ENCODE measurements at places on chromosomes 7 and 10. TPM values are rescaled to one million over a fixed set of nuclear protein-coding genes. Genes with fewer than 3 reads are reported as not detected.

DNA sequence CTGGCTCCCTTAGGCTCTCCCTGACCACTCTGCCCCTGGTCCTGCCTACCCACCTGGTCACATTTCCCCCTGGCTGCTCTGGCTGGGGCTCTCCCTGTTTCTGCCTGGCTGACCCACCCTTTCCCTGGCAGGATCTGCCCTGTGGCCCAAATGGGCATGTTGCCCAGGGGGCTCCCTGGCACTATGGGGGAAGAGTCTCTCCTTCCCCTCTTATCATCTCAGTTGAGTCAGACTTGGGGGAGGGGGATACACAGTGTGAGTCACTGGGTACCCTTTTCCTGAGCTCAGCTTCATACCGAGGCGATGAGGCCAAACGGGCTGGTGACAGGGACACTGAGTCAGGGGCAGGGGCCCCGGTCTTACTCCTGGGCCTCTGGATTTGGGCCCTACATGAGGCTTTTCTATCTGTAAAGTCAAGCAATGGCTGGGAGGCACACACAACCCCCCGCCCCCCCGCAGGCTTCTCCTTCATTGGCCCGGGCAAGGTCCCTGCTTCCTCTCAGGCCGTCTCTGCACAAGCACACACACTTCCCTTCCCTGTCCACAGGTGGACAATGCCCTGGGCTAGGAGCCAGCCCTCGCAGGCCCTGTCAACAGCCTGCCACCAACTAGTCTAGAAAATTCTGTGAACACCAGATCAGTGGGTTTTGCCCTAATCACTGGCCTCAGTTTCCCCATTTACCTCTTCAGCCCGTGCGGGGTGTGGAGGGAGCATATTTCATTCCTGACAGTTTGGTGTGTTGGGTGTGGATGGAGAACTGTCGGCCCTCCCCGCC lies 627 bp upstream of the FLNC start:
- DNase-seq: no peak

DNA sequence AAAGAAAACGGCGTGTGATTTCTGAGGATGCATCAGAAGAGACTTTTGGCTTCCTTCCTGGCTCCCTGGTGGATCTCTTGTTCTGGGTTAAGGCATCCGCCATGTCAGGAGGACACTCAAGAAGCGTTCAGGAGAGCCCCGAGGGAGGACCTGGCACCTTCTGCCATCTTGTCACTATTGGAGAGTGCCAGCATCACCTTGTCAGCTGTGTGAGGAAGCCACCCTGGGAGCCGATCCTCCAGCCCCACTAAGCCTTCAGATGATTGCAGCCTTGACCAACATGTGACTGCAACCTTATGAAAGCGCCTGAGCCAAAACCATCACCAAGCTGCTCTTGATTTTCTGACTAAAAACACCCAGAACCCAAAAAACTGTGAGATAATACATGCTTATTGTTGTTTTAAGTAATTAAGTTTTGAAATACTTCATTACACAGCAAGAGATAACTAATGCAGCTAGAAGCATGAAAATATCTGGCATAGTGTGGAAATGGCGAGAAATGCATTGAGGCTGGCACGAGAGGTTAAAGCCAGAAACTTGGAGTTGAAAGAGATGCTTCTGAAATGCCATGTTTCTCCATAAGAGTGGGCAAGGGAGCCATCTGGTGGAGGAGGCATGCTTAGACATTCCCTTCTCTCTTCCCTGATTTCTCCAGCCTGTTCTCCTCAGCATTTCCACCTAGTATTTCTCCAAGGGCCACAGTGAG lies 5.4 kb upstream of the ZFYVE27 start:
- DNase-seq: no peak

Gene PAPOLB
- 0.02 TPM for polyA plus RNA-seq

DNA sequence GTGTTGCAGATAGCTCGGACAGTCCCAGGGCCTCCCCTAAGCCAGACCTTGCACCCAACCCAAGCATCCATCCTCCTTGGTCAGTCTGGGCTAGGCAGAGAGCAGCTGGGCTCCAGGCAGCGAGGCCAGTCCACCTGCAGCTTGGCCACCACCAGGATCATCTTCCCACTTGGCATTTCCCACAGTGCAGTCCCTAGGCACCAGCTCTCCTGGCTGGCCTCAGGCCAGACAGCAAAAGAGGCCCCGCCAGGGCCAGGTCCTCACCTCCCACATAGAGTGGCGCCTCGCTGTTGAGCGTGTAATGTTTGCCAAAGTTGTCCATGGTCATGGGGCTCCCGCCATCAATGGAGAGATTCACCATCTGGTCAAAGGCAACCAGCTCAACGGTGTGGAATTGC lies 171.7 kb downstream of the LCOR start:
- no peak for DNase-seq

Gene SPDYE8
- polyA plus RNA-seq: not detected
